MM.1S (cell line): ENCODE measurements at places on chromosomes 12 and 14.

GRCh38 chr14:58239244-58240195, 5.1 kb upstream of the PSMA3 start:
- H3K4me3 ChIP-seq, result peak overlapping the region; percentile 71
- H3K36me3 ChIP-seq, result no peaks in the 10 kb centered on the region
- peak; percentile 54 for DNase-seq

DNA sequence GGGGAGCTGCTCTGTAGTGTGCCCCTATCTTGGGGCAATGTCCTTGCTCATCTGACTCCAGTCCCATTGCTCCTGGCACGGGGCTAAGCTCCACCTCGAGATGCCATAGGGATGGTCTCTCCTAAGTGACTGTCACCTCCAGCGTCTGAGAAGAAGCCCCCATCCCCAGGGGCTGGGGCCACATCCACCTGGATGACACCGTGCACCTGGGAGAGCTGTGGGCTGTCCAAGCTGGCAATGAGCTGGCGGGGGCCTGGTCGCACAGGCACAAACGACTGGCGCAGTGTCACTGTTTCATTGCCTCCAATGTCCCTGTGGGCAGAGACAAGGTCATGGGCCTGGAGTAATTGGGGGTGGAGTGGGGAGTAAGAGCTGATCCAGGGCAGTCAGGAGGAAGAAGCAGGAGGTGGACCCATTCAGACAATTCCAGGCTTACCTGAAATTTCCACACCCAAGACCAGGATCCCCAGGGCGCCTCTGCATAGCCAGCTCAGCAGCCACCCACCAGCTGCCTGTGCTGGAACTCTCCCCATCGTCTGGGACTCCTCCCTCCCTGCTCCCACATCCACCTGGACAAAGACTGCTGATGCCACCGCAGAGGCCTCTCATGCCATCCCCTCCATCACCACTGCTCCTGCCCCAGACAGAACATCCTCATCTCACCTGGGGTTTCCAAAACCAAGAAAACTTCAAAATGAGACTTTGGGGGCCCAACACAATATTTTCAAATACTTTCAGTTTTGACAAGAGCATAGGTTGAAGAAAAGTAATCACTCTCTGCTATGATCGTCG, 7.0 kb upstream of the TINF2 start:
- no peak overlapping the region for H3K27ac ChIP-seq
- no peak overlapping the region for H3K4me3 ChIP-seq
- H3K36me3 ChIP-seq, result no peaks in the 10 kb centered on the region
- H3K27me3 ChIP-seq, result no peaks in the 10 kb centered on the region

GRCh38 chr14:55114720-55115119, 14.3 kb upstream of the LGALS3 start:
- no peaks in the 10 kb centered on the region for H3K27me3 ChIP-seq
- no peaks in the 10 kb centered on the region for H3K4me1 ChIP-seq
- no peak for DNase-seq
- no peak overlapping the region for H3K27ac ChIP-seq
- H3K36me3 ChIP-seq, result no peaks in the 10 kb centered on the region

DNA sequence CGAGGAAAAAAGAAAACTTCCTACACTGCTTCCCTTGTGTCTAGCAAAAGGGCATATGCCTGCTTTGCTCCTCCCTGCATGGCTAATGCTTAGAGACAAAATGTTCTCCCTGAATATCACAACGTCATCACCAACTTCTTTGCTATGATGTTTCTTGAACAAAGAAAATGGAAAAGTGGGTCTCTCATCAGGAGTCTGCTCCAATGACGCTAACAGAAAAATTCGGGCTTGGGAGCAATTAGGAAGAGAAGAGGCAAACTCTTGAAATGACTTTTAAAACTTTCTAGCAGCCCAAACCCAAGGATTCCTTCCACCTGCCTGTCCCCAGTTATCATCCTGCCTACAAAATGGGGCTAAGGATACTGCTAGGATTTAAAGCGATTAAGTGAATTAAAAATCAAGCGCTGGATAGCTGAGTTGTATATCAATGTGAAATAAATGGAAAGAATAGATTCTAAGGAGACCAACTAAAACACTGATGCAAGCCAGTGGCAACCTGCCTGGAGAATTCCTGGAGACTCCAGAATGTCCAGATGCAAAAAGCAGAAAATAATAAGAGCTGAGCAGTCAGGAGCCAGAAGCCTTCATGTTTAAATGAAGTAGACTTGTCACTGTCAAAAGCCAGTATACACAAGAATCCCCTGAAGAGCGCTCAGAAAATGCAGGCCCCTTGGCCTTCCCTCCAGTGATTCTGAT, 183.8 kb downstream of the DPF3 start:
- H3K27ac ChIP-seq, result no peak overlapping the region
- no peak for DNase-seq
- no peaks in the 10 kb centered on the region for H3K36me3 ChIP-seq

DNA sequence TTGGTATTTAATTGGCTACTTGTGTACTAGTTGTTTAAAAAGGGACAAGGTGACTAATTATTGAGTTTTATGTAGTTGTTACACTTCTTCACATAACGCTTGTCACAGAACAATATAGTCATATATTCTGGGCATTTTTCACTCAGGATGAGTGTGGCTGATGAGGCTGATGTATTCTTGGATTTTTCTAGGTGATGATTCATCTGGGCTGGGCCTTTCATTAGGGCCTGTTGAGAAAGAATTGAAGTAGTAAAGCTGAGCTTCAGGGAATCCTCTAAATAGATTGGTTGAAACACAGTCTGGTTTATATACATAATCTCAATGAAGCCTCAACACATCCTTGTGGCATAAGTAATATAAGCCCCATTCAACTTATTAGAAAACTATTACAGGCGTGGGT, 445.7 kb downstream of the DAD1 start:
- no peaks in the 10 kb centered on the region for H3K4me1 ChIP-seq
- no peak for DNase-seq
- no peaks in the 10 kb centered on the region for H3K27me3 ChIP-seq
- H3K4me3 ChIP-seq, result no peak overlapping the region

GRCh38 chr14:61653507-61653906, 41.8 kb upstream of the HIF1A start:
- H3K4me1 ChIP-seq, result no peaks in the 10 kb centered on the region
- H3K36me3 ChIP-seq, result no peaks in the 10 kb centered on the region
- H3K4me3 ChIP-seq, result no peak overlapping the region

DNA sequence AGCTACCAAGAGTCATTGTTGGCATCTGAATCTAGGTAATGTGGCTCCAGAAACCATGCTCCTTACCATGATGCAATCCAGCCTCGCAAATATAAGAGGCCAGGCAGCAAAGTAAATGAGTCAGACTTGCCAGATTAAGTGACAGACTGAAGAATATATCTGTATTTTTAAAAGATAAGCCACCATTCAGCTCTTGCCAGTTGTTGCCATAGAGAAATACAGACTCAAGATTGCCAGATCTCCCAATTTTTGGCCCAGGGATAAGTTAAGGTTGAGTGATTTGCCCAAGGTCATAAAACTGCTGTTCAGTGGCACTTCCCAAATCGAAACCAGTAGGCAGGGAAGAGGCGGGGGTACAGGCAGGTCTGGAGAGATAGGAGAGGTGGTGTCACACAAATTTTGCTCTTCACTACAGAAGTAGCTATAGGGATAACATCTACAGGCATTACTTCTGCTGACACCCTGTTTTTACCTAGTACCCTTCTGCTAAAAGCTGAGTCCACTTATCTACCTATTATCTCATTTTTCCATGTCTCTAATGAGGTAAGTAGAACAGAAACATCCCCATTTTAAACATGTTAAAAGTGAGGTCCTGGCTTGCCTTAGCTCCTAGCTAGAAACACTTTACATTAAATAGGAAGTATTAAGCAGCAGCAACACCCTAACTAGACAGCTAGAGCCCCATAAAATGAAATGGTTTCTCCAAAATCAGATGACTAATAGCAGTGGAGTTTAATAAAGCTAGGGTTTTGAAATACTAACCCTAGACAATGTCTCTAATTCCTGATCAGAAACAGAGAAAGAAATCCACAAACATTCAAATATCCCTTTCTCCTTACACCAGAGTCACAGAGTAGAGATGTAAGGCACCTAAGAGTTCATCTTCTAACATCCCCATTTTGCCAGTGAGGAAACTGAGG, 19.5 kb downstream of the DCAF5 start:
- H3K4me3 ChIP-seq, result no peak overlapping the region
- no peaks in the 10 kb centered on the region for H3K27me3 ChIP-seq
- no peak overlapping the region for H3K27ac ChIP-seq

DNA sequence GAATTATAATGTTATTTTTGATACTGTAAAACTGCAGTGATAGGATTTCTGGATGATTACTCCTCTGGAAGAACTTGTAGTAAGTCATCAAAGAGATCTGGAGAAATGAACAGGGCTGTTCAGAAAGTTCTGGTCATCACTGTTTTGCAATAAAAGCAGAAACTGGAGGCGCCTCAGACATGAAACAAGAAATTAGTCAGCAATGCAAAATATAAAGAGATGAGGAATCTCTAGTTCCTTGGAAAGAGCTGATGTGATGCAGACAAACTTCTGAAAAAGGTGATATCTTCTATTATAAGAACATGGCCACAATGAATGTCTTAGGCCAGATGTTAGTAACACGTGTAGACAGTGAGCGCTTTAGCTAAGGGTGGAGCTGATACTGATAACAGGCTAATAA, 9.5 kb downstream of the ACIN1 start:
- H3K4me3 ChIP-seq, result no peak overlapping the region
- no peak for DNase-seq
- H3K27ac ChIP-seq, result no peak overlapping the region
- H3K27me3 ChIP-seq, result no peaks in the 10 kb centered on the region
- H3K36me3 ChIP-seq, result no peaks in the 10 kb centered on the region; the same call in 1 of the 2 replicates

DNA sequence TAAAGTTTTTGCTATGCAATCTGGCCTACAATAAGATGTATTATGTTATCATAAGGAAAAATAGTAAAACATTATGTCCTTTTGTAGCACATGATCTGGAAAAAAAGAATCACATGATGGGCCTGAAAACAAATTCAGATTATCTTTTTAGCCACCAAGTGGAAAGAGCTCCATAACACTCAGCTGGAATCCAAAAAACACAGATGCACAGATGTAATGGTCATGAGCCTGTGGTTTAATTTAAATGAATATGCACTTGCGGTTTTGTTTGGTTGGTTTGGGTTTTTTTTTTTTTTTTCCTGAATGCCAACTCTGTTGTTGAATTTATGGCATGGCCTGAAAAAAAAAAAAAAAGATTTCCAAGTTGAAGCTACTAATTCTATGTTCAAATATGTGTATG, 4.1 kb downstream of the KCNC2 start:
- no peak overlapping the region for H3K27ac ChIP-seq
- H3K27me3 ChIP-seq, result no peaks in the 10 kb centered on the region
- no peak for DNase-seq
- no peaks in the 10 kb centered on the region for H3K36me3 ChIP-seq

DNA sequence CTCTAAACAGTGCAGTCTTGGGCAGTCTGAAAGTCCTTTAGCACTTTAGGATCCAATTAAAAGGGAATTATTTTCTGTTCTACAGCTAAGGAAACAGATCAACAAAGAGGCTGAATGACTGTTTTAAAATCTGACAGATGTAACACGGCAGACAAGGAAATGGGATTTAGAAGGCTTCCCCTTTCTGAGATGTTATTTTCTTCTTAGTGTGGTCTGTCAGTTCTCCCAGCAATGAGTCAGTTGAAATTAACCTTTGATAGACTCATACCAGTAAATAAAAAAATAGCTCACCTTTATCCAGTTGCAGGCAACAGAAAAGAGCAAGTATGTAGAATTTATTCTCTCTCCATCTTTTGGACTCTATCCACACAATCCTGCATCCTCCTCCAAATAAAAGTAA, 98.1 kb downstream of the NEDD1 start:
- no peak for DNase-seq
- H3K27ac ChIP-seq, result no peak overlapping the region
- no peaks in the 10 kb centered on the region for H3K36me3 ChIP-seq
- no peak overlapping the region for H3K4me3 ChIP-seq
- H3K4me1 ChIP-seq, result no peaks in the 10 kb centered on the region

DNA sequence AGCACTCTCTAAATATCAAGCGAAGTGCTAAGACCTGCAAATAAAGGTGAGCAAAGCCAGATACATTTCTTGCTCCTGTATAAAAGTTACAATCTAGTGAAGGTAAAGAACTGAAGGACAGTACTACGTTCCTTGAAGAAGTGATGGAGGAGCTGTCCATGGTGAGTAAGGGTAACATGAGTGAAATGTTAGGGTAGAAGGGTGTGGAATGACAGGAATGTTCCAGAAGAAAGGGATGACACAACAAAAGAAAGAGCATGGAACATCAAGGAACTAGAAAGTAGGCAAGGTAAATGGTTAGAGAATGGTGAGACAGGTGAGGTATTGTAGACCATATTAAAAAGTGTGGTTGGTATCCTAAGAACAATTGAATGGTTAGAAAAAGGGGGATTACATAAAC, 272.4 kb downstream of the ACSS3 start:
- no peaks in the 10 kb centered on the region for H3K27me3 ChIP-seq
- H3K36me3 ChIP-seq, result no peaks in the 10 kb centered on the region
- no peak overlapping the region for H3K27ac ChIP-seq
- DNase-seq, result no peak

GRCh38 chr14:88707088-88707487, 85.7 kb downstream of the EML5 start:
- H3K27me3 ChIP-seq, result no peaks in the 10 kb centered on the region
- no peak for DNase-seq
- no peak overlapping the region for H3K4me3 ChIP-seq
- no peaks in the 10 kb centered on the region for H3K36me3 ChIP-seq
- H3K4me1 ChIP-seq, result no peaks in the 10 kb centered on the region

DNA sequence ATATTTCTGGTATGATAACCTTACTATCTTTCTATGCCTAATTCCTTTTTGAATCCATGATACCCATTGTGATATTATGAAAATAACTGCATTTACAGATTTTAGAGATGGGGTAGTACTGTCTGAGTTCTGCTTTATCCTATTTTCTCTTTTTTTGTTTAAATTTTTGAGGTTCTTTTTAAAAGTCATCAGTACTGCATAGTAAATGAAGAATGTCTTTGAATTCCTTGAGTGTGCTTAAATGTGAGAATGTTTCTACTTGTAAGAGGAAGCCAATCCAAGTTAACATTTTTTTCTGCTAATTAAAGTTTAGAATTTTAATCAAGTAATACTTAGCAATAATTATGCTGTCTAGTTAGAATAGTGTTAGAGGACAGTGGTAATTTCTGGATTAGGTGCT, 474.6 kb downstream of the PCNX1 start:
- H3K36me3 ChIP-seq, result no peaks in the 10 kb centered on the region
- no peaks in the 10 kb centered on the region for H3K4me1 ChIP-seq
- H3K4me3 ChIP-seq, result no peak overlapping the region
- H3K27ac ChIP-seq, result no peak overlapping the region
- H3K27me3 ChIP-seq, result no peaks in the 10 kb centered on the region
- DNase-seq, result no peak

GRCh38 chr14:94571950-94572349, 9.3 kb upstream of the SERPINA5 start:
- no peaks in the 10 kb centered on the region for H3K27me3 ChIP-seq
- no peaks in the 10 kb centered on the region for H3K36me3 ChIP-seq
- H3K4me1 ChIP-seq, result no peaks in the 10 kb centered on the region
- H3K27ac ChIP-seq, result no peak overlapping the region
- no peak for DNase-seq
- no peak overlapping the region for H3K4me3 ChIP-seq

DNA sequence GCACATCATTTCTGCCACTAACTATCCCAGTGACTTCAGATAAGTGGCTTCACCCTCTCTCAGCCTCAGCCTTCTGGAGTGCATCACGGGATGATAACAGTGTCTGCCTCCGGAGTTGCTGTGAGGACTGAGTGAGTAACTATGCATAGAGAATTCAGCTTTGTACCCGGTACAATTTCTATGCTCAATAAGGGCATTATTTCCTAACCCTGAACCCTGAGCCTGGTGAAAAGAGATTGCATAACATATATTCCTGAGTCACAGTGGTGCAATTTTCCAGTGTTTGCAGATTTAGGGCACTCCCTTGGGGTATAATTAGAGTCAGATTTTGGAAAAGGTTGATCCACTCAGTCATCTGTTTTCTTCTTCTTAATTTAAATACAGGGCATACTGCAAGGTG, 181.1 kb downstream of the PTPN11 start:
- H3K27ac ChIP-seq, result no peak overlapping the region
- H3K27me3 ChIP-seq, result no peaks in the 10 kb centered on the region
- DNase-seq, result no peak
- H3K4me1 ChIP-seq, result no peaks in the 10 kb centered on the region
- no peaks in the 10 kb centered on the region for H3K36me3 ChIP-seq
